CD14-positive monocyte (primary cell): ENCODE measurements at places on chromosomes 13 and 19. TPM values are rescaled to one million over a fixed set of nuclear protein-coding genes. Genes with fewer than 3 reads are reported as not detected.

CGB7 gene
- not detected for polyA plus RNA-seq

CBARP gene
- polyA plus RNA-seq, result not detected

ZNF492 gene
- 0.01 TPM in 1 of 2 replicates, not detected in the other for polyA plus RNA-seq

SHISA7 gene
- not detected for polyA plus RNA-seq

NOVA2 gene
- not detected in 2 replicates for polyA plus RNA-seq

MAP3K10 gene
- polyA plus RNA-seq, result 9.1 and 9.4 TPM in 2 replicates

HSD17B14 gene
- polyA plus RNA-seq, result 0.08 TPM in 1 of 2 replicates, not detected in the other

PLK5 gene
- 0.03 TPM in 1 of 2 replicates, not detected in the other for polyA plus RNA-seq

IRGC gene
- polyA plus RNA-seq, result not detected in 2 replicates

PLEKHF1 gene
- 0.19 and 0.29 TPM in 2 replicates for polyA plus RNA-seq

ZNF729 gene
- polyA plus RNA-seq, result not detected

GRCh38 chr13:50126993-50127725 lies 111.9 kb downstream of the KCNRG start:
- H3K4me1 ChIP-seq, result peaks cover 64% of the 10 kb centered on the region
- H3K27ac ChIP-seq, result peak overlapping the region; percentile 76
- H3K4me3 ChIP-seq, result peak overlapping the region; percentile 24
- H3K27me3 ChIP-seq, result peaks cover 8% of the 10 kb centered on the region

- peaks cover 38% of the 10 kb centered on the region for H3K27me3 ChIP-seq
- no peak for DNase-seq
- H3K4me1 ChIP-seq, result no peaks in the 10 kb centered on the region
- H3K4me3 ChIP-seq, result no peak overlapping the region
- no peak overlapping the region for H3K27ac ChIP-seq
Observed at GRCh38 chr19:18232540-18233223, 6.4 kb upstream of the PDE4C start.

GRCh38 chr19:43812688-43813087 lies 10.4 kb upstream of the LYPD5 start:
- no peak overlapping the region for H3K4me3 ChIP-seq
- no peak overlapping the region for H3K27ac ChIP-seq
- DNase-seq, result no peak
- H3K27me3 ChIP-seq, result no peaks in the 10 kb centered on the region

DNA sequence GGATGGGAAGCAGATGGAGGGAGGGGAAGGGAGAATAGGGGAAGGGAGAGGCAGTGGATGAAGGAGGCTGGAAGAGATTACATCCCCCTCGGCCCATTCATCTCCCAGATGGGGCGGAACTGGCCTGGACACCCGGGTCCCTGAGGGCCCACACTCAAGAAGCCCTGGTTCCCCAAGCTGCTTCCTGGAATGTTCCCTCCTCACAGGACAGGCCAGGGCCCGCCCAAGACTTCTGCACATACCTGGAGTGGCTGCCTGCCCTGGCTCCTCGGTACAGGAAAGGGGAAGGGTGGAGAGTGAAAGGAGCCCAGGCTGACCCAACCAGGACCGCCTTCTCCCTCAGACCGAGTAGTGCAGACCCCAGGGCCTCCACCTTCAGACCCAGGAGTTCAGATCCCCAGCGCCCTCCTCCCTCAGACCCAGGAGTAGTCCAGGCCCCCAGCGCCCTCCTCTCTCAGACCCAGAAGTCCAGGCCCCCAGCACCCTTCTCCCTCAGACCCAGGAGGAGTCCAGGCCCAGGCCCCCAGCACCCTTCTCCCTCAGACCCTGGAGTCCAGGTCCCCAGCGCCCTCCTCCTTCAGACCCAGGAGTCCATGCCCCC lies 489 bp downstream of the NTF4 start:
- DNase-seq, result no peak
- no peaks in the 10 kb centered on the region for H3K36me3 ChIP-seq
- no peak overlapping the region for H3K4me3 ChIP-seq
- peaks cover 30% of the 10 kb centered on the region for H3K27me3 ChIP-seq

- peak; percentile 51 for DNase-seq
- H3K4me3 ChIP-seq, result no peak overlapping the region
- H3K27me3 ChIP-seq, result peaks cover 11% of the 10 kb centered on the region
- peaks cover 17% of the 10 kb centered on the region for H3K4me1 ChIP-seq
- no peak overlapping the region for H3K27ac ChIP-seq
Observed at GRCh38 chr19:46515879-46516350, 20.2 kb upstream of the PNMA8B start.

- H3K27ac ChIP-seq, result no peak overlapping the region
- H3K4me3 ChIP-seq, result no peak overlapping the region
- no peaks in the 10 kb centered on the region for H3K4me1 ChIP-seq
- no peak for DNase-seq
Observed at GRCh38 chr13:29222458-29222857, 373.0 kb downstream of the SLC7A1 start.

- H3K4me1 ChIP-seq, result peaks cover 7% of the 10 kb centered on the region
- H3K36me3 ChIP-seq, result no peaks in the 10 kb centered on the region
- no peak overlapping the region for H3K4me3 ChIP-seq
- H3K27ac ChIP-seq, result no peak overlapping the region
- no peak for DNase-seq
- no peaks in the 10 kb centered on the region for H3K27me3 ChIP-seq
Observed at GRCh38 chr13:41306271-41307145, 4.6 kb upstream of the NAA16 start.

- H3K36me3 ChIP-seq, result no peaks in the 10 kb centered on the region
- H3K4me1 ChIP-seq, result no peaks in the 10 kb centered on the region
- H3K27ac ChIP-seq, result no peak overlapping the region
- no peaks in the 10 kb centered on the region for H3K27me3 ChIP-seq
- H3K4me3 ChIP-seq, result no peak overlapping the region
Observed at GRCh38 chr13:74904556-74904955, 577.4 kb downstream of the TBC1D4 start.

GRCh38 chr13:44435142-44435918 lies 61.7 kb downstream of the SERP2 start:
- peaks cover 38% of the 10 kb centered on the region for H3K4me1 ChIP-seq
- peak overlapping the region; percentile 69 for H3K4me3 ChIP-seq
- peak; percentile 96 for DNase-seq
- peaks cover 8% of the 10 kb centered on the region for H3K27me3 ChIP-seq
- H3K36me3 ChIP-seq, result no peaks in the 10 kb centered on the region

GRCh38 chr13:80203496-80203895 lies 137.4 kb downstream of the SPRY2 start:
- no peak overlapping the region for H3K27ac ChIP-seq
- H3K27me3 ChIP-seq, result no peaks in the 10 kb centered on the region
- H3K4me1 ChIP-seq, result no peaks in the 10 kb centered on the region

DNA sequence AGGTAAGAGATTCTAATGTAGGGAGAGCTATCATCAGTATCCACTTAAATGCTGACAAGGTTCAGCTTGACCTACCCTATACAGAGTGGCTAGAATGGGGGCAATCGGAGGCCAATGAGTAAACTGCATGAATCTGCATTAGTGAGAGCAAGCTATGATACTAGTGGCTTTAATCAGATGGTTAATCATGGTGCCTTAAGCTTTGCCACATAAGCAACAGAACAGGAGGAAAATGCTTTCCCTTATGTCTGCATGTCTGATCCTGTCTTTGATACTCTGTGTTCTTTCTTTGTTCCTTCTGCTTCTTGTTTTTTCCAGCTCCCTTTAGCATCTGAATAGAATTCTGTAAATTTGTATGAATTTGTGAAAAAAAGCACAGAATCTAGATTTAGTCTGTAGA lies 91.1 kb downstream of the WDFY2 start:
- H3K27me3 ChIP-seq, result no peaks in the 10 kb centered on the region
- DNase-seq, result no peak
- peaks cover under 1% of the 10 kb centered on the region for H3K4me1 ChIP-seq

DNA sequence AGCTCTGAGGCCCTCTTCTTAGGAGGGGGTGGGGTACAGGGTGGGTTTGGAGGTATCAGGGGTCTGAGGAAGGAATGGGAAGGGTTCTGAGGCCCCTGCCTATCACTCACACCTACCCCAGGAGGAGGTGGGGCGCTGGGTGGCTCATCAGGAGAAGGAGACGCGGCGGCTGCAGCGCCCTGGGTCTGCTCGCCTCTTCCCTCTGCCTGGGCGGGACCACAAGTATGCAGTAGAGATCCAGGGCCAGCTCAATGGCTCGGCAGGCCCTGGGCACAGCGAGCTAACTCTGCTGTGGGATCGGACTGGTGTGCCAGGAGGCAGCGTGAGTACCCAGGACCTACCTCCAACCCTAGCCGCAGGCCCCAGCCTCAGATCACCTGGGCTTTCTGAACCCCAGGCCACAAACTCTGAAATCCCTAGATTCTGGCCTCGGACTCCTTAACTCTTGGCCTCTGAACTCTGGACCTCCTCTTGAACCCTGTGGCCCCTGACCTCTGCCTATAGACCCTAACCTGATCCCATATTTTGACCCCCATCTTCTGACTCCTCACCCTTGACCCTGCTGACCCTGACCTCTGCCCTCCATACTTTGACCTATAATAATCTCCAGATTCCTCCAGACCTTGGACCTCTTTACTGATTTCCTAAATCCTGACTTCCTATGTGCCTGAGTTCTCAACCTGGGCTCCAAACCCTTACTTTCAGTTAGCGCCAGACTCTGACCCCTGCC lies 24.1 kb downstream of the MEGF8 start:
- H3K36me3 ChIP-seq, result no peaks in the 10 kb centered on the region
- H3K4me3 ChIP-seq, result no peak overlapping the region
- peaks cover 15% of the 10 kb centered on the region for H3K4me1 ChIP-seq
- no peak for DNase-seq
- H3K27ac ChIP-seq, result no peak overlapping the region
- H3K27me3 ChIP-seq, result no peaks in the 10 kb centered on the region

DNA sequence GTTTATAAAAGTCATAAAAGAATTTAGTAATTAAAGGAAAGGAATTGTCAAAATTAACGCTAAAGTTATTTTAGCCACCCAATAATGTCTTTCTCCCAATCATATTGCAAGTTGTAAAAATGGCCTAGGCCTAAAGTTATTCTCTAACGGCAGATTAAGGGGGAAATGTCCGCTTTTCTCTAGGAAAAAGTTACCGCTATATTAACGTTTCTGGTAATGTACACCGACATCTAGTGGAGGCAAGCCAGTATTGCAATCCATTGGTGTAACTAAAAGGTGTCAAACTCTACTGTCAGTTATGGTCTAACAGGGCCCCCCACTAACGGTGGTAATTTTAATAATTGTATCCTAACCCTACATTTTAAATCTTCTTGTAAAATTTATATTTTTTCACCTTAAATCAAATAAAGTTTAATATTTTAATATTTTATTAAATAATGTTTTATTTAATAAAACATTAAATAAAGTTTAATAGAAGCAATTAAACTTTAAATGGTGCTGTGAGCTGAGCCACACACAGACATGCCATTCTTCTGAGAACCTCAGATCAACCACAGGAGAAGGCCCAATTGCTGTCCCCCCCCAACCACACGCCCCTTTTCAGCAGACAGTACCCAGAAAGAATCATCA lies 35.9 kb upstream of the ZSCAN5A start:
- no peaks in the 10 kb centered on the region for H3K36me3 ChIP-seq
- H3K27me3 ChIP-seq, result no peaks in the 10 kb centered on the region

DNA sequence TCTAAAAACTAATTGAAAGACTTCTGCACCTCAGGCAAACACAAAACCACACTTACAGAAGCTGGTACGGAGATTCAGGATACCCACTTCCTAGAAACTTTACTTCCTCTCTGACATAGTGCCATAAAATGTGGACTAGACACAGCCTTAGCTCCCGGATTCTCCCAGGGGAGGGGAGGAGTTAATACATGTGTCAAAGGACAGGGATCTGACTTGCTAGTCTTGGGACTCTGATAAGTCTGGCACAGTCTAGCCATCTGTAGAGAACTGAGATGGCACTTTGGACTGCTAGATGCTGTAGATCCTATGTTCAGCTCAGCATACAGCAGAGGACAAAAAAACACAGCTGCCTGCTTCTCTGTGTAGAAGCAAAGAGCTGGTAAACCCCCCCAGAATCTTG lies 769.8 kb upstream of the MIR17HG start:
- DNase-seq, result no peak
- H3K27ac ChIP-seq, result no peak overlapping the region
- no peaks in the 10 kb centered on the region for H3K36me3 ChIP-seq

- no peak overlapping the region for H3K27ac ChIP-seq
- H3K27me3 ChIP-seq, result no peaks in the 10 kb centered on the region
- no peak overlapping the region for H3K4me3 ChIP-seq
- no peaks in the 10 kb centered on the region for H3K4me1 ChIP-seq
Observed at GRCh38 chr13:63851526-63851925, 2435.9 kb upstream of the PCDH20 start.

GRCh38 chr19:34241513-34242337 lies 12.6 kb upstream of the GARRE1 start:
- no peaks in the 10 kb centered on the region for H3K27me3 ChIP-seq
- no peaks in the 10 kb centered on the region for H3K4me1 ChIP-seq
- no peak overlapping the region for H3K27ac ChIP-seq
- no peaks in the 10 kb centered on the region for H3K36me3 ChIP-seq

- no peak overlapping the region for H3K27ac ChIP-seq
- H3K4me1 ChIP-seq, result no peaks in the 10 kb centered on the region
- no peaks in the 10 kb centered on the region for H3K36me3 ChIP-seq
Observed at GRCh38 chr13:79908381-79908780, 427.4 kb downstream of the NDFIP2 start.

DNA sequence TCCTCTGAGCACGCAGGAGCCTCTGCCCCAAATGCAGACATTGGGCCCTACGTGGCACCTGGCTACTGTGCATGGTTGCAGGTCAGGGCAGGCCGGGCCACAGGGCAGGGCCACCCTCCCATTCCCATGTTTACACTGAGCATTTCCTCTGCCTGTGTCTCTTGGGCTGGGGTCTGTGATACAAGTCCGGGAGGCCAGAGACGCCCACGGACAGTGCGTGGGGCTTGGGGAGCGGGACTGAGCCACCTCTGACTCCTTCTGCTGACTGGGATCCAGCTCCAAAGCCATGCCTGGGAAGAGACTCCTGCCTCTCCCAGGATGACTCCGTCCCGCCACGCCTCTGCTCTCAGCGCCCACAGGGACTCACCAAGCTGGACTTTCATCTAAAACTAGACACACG lies 18.8 kb downstream of the GAS6 start:
- no peaks in the 10 kb centered on the region for H3K4me1 ChIP-seq
- H3K27ac ChIP-seq, result no peak overlapping the region
- H3K4me3 ChIP-seq, result no peak overlapping the region

DNA sequence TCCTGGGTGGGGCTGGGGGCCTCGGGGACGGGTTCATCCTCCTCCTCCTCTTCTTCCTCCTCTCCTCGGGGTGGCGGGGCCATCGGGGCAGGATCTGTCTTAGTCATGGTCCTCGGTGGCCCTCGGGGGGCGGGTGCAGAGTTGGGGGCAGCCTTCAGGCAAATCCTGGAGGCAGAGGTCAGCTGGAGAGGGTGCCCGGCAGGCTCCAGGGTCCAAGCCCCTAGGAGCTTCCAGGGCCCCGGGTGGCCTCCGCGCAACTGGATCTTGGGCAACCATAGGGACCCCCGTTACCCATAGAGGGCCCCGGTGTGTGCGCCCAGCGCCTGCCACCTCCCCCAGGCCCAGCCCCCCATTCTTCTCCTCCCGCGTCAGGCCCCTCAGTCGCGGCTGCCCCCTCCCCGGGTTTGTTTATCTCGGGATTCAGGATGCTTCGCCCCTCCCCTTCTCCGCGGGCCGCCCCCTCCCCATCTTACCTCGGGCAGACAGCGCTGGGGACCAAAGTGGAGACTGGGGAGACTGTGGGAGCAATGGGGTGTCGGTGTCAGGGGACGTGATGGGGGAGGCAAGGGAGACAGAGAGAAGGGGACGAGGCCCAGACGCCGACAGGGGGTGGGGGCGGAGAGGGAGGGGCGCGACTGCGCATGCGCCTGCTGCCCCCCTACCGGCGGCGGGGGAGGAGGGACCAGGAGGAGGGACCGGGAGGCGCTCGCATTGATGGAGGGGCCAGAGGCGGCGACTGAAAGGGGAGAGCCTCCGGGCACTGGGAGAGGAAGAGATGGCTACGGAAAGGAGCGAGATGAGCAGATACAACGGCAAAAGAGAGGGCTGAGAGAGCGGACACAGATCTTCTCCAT lies at the start of gene CLIP3:
CLIP3 (minus strand) TSS at position 623 of the 854 bp plus-strand sequence; CDS start at position 107, 516 bp downstream.
- no peaks in the 10 kb centered on the region for H3K27me3 ChIP-seq
- no peak within 1 kb of the TSS for H3K27ac ChIP-seq
- peaks cover 7% of the 10 kb centered on the region for H3K36me3 ChIP-seq

- H3K36me3 ChIP-seq, result no peaks in the 10 kb centered on the region
- DNase-seq, result no peak
- no peaks in the 10 kb centered on the region for H3K4me1 ChIP-seq
- H3K27ac ChIP-seq, result no peak overlapping the region
Observed at GRCh38 chr13:90055121-90055520, 1292.4 kb upstream of the MIR17HG start.
